ENCODE measurements at places on chromosomes 12 and 14.

DNA sequence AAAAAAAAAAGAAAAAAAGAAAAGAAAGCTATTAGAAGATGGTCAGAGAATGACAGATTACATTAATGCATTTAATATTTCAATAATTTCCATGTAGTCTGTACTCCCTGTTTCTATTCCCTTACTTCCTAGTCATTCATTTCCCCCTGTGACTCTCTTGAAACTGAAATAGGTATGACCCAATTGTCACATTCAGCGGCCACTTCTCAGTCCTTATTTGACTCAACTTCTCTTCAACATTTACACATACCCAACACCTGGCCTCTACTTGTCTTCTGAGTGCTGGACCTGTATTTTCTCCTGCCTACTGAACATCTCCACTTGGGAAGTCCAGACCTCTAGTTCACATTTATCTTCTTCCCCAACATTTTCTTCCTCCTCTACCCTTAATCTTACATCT lies 7.2 kb downstream of the EEA1 start:
- no peak for DNase-seq

DNA sequence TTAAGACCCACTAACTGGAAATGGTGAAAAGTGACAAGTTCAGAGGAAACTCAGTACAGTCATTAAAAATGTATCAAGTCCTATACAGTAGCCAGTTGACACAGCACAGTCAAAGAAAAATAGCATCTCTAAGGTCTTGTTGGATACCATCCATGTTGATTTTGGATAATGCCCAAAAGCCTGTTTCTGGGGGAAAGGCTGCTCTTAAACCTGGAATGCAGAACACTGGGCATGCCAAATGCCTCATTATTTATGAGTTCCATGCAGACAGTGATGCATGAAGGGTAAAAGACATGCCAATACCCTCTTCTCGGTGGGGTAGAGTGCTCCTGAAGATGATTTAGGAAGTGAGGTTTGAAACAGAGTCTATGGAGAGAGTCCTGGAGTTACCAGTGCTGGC lies 29.6 kb downstream of the KCNK13 start:
- DNase-seq: no peak

- DNase-seq: no peak
These were observed 1.9 kb downstream of the DAAM1 start for GRCh38 chr14:59190372-59190771.

DNA sequence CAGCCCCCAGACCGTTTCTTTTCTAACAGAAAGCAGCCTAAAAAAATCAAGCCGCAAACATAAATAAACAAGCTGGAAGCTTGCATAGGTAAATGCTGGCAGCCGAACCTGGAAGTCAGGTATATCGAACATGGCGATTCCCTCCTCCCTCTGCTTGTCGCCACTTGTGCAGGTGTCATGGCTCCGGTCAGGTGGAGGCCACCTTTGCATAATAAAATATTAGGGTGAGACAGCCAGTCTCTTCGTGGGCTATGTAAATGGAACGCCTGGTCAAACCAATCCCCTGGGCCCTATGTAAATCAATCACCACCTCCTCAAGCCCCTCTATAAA lies 223.9 kb upstream of the DAAM1 start:
- DNase-seq: no peak

- no peak for DNase-seq
These were observed 274.0 kb downstream of the SLC15A4 start for GRCh38 chr12:128549601-128550218.

DNA sequence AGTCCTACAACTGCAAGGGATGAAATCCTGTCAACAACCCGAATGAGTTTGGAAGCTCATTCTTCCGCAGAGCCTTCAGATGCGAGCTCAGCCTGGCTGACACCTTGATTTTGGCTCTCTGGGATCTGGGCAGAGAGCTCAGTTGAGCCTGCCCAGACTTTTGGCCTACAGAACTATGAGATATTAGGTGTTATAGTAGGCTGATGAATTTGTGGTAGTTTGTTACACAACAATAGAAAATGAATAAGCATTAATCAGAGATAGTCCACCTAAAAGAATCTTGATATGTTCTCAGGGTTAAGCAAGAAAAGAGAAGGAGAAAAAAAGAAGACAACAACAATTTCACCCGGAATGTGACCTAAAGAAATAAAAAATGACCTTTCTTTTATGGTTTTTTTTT lies 30.4 kb upstream of the GZMB start:
- DNase-seq: no peak

- DNase-seq: no peak
These were observed 64.2 kb upstream of the IFNG-AS1 start for GRCh38 chr12:67925077-67925476.

- peak; percentile 44 for DNase-seq
These were observed 1101.2 kb upstream of the TMEM132C start for GRCh38 chr12:127165567-127166392.

DNA sequence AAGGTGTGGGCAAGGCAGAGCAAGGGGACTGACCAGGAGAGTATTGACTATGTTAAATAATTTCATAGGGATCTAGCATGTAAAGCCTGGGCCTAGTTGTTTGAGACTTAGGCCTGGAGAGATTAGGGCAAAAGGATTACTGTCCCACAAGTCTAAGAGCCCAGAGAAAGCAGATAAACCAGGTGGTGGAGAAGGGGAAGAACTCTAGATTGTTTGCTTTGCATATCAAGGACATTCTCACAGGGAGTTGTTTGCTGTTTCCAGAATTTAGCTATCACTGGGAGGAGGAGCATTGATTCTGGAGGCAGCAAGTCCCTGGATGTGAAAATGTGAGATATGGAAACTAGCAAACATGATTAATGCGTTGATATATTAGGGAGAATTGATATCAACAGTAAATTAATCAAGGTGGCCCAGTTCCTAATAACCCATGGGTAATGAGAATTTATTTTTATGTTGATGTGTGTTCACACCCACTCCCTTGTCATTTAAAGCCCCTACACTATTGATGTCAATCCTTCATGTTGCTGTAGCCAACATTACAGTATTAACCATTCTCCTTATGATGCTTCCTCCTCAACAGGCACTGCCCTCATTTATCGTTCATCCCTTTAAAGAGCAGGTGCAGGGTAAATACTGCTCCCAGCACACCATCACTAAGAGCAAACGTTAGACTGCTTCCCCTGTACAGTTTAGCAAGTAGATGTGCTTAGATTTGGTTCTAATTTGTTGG lies 1666.7 kb upstream of the FLRT2 start:
- no peak for DNase-seq

DNA sequence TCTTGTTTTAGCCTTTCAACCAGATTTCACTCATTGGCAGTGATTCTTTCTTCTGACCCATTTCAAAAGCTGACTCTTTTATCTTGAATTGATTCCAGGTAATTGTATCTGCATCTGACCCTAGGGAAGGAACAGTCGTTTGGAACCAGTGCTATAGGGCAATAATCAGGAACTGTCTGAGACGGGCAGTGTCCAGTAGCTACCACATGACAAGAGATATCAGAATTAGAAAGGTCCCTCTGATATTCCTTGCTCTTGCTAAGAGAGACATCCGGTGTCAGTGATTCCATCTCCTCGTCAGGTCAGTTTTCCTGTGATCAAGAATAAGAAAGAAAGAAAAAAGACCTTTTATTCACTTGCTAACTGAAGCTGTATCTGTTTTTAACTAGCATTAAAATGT lies 47.8 kb upstream of the PDE3A start:
- DNase-seq: no peak

All from activated CD8-positive, alpha-beta memory T cell treated with anti-CD3 and anti-CD28 coated beads for 4 hours (primary cell).